Non-pigmented ciliary epithelial cell (primary cell): ENCODE measurements at places on chromosomes 1 and 21.

- DNase-seq = no peak
Measured at GRCh38 chr21:35149698-35150097, 100.6 kb upstream of the RUNX1 start.

DNA sequence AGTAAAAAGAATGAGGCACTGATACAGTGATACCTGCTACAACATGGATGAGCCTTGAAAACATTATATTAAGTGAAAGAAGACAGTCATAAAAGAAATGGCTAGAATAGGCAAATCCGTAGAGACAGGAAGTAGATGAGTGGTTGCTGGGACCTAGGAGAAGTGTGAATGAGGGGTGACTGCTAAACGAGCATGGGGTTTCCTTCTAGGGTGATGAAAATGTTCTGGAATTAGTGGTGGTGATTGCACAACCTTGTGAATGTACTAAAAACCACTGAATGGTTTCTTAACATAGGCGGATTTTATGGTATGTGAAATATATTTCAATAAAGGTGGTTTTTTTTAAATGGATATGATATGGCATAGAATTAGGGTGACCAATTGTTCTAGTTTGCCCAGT lies 12.6 kb upstream of the SERINC2 start:
- no peak for DNase-seq

DNA sequence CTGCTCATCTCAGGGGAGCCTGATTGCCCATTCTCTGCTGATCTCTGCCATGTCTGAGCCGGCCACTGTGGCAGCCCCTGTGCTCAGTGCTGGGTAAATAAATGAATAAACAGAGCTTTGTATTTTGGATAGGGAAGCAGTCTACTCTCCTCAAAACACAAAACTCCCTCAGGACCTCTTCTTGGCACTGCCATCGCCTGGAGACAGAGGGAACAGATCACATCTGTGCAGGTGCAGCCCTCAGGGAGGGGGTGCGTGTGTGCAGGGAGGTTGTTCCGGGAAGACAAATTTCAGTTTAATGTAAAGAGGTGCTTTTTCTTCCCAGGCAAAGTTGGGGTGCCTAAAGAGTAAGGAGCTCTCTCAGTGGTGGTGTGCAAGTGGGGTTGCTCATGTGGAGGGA lies 7.7 kb upstream of the FAM167B start:
- DNase-seq = no peak

DNA sequence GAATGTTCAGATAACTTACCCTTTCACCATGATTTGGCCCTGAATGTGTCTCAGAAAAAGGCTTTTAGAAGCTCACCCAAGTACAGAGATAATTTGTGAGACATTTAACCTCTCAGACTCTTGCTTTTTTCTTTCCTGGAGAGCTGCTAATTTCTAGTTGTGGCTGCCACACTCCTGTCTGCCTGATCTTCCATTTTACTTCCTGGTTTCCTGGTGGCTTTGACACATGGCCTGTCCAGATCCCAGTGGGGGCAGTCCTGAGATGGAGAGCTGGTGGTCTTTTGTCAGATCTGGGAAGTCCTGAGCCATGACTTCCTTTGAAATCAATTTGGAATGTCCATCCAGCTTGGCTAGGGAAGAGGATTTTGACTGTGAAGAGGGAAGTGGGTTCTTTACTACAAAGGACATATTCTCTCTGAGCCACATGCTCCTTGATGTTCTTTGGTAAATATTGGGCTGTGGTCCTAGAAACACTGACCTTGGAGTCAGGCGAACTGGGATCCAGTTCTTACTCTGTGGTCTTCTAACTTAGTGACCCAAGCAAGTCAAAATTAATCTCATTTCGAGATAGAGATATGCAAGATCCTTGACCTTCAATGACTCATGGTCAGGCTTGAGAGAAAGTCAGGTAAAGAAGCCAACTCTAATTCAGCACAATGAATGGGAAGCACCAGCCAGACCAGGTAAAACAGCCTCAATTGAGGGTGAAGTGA lies 78.0 kb upstream of the HSD17B7 start:
- no peak for DNase-seq

DNA sequence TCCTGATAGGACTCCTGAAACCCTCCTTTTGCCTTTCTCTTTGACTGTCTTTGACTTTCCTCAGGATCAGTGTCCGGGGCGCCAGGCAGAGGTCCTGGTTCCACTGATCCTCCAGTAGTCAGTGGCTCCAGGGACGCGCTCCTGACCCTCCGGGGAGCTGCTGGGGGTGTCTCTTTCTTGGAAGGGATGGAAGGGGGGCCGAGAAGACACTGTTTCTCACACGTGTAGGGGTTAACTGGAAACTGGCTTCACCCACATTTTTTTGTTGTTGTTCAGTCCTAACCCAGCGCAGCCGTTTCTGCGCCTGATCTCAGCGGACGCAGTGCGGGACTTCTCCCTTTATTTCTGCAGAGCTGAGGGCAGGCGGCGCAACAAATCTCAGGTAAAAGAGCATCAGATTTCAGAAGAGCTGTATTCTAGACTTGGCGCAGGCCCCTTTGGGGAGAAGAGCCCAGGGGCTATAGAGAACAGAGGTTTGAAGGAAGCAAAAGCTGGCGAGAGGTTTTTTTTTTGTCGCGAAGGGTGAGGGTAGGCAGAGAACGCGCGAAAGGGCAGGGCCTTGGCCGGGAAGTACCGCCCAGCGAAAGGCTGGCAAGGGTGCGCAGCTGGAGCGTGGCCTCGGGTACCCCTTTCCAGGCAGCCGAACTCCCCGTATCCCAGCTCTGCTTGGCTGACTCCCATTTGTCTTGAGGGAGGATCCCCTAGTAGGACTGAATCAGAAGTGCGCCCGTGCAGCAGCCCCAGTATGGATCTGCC lies 4.3 kb upstream of the LHX9 start:
- DNase-seq = no peak

DNA sequence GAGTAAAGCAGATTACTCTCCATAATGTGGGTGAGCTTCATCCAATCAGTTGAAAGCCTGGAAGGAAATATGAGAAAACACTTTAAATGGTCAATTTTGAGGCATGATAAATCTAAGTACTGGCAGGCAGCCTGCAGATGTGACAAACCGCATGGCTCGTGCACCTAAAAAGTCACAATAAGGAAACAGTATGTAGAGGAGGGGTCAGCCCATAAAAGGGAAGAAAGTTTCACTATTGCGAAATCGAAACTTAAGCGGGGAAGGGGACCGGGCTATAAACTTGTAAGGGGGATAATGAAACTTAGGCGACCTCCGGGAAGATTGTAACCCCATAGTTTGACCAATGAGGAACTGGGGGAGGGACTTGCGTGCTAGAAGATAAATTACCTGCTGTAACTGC lies 109.8 kb downstream of the PLPPR4 start:
- no peak for DNase-seq

GRCh38 chr1:218463194-218464156 lies 118.3 kb downstream of the TGFB2 start:
- DNase-seq = no peak

GRCh38 chr1:224526771-224527170 lies 89.3 kb upstream of the CNIH3 start:
- no peak for DNase-seq

DNA sequence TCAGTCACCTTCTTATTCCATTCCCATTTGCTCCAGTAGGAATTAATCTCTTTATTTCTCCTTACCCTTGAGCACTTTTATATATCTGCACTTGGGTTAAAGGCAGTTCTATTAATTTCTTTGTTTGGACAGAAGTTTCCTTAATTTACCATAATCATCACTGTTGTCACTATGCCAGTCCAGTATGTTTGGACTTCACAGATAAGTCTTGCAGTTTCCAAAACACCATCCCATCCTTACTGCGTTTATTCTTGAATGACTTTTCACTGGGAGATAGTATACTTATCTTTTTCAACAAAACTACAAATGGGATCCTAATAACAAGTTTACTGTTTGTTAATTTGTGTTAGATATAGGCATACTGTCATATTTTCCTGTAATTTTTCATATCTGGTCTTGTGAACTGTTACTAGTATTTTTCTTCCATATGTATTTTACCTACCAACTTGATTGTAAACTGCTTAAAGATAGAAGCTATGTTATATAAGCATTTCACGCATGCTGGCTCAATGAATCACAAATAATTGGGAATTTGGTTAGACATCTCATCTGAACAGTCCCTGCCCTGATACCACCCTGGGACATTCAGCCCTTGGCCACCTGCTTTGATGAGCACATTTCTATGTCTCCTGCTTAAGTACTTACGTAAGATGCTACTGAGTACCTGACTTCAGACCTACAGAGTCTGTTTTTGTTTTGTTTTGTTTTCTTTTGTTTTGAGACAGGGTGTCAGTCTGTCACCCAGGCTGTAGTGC lies 78.2 kb downstream of the OLFML2B start:
- DNase-seq = no peak

DNA sequence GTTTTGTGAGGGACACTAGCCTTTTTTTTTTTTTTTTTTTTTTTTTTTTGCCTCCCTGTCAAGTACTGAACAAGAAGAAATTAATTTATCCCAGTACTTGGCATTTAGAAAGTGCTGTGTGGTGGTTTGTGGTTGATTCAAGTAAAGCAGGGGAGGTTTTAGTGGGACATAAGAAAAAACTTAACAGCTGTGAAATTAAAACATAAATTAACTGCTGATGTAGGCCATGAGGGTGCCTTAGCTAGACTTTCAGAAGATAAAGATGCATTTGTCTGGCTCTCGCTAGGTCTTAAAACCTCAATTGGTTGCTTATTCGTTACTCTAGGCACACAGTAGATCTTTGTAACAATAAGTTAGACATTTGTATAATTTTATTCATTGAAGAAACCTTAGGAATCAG lies 52.3 kb downstream of the SPATA46 start:
- DNase-seq = no peak

- no peak for DNase-seq
Measured at GRCh38 chr1:214850432-214851050, 232.0 kb upstream of the KCNK2 start.
